Right atrium auricular region (tissue), 2 donors: ENCODE measurements at places on chromosomes 7 and 10. TPM values are rescaled to one million over a fixed set of nuclear protein-coding genes. Genes with fewer than 3 reads are reported as not detected.

ZNF503 gene
- total RNA-seq, result 9.8 TPM

LFNG gene
- 4.3 TPM for total RNA-seq

TAF3 gene
- 4.6 TPM for total RNA-seq

CCDC172 gene
- not detected for total RNA-seq

SFXN2 gene
- 2.7 TPM for total RNA-seq

PDE6C gene
- not detected for total RNA-seq

PNLIPRP2 gene
- not detected for total RNA-seq
